NCI-H774 (cell line): ENCODE measurements at places on chromosomes 1 and 21.
A peak's percentile ranks its signal among the peaks of the same experiment; 100 is the strongest.

DNA sequence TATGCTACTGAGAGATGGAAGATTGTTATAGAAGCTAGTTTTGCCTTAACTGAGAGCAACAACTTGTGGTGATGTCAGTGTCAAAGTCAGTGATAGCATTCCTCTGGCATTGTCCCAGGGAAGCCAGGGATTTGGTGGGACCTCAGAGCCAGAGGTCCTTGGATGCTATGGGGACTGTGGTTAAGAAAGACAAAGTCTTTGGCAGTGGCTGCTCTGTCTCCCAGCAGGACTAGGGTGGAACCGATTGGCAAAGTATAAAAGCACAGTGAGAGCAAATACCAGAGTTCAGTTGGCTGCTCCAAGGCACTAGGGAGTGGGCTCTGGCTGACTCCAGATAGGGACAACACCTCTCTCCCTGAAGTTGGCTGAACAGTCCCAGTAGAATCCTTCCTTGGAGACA, 104.8 kb downstream of the GDAP2 start:
- DNase-seq = no peak

- peak; percentile 41 for DNase-seq
Observed at GRCh38 chr1:181482521-181483284, 614 bp upstream of the CACNA1E start.

GRCh38 chr1:88217386-88217785, 466.7 kb upstream of the PKN2 start:
- no peak for DNase-seq

DNA sequence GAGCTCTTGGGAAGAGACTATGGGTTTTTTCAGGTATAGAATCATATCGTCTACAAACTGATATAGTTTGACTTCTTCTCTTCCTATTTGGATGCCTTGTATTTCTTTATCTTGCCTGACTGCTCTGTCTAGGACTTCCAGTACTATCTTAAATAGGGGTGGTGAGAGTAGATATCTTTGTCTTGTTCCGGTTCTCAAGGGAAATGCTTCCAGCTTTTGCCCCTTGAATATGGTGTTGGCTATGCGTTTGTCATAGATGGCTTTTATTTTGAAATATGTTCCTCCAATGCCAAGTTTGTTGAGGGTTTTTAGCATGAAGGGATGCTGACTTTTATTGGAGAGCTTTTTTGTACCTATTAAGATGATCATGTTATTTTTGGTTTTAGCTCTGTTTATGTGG, 170.3 kb downstream of the PTGER3 start:
- DNase-seq = no peak

- DNase-seq = no peak
Observed at GRCh38 chr1:46617833-46618232, 1.2 kb upstream of the MOB3C start.

DNA sequence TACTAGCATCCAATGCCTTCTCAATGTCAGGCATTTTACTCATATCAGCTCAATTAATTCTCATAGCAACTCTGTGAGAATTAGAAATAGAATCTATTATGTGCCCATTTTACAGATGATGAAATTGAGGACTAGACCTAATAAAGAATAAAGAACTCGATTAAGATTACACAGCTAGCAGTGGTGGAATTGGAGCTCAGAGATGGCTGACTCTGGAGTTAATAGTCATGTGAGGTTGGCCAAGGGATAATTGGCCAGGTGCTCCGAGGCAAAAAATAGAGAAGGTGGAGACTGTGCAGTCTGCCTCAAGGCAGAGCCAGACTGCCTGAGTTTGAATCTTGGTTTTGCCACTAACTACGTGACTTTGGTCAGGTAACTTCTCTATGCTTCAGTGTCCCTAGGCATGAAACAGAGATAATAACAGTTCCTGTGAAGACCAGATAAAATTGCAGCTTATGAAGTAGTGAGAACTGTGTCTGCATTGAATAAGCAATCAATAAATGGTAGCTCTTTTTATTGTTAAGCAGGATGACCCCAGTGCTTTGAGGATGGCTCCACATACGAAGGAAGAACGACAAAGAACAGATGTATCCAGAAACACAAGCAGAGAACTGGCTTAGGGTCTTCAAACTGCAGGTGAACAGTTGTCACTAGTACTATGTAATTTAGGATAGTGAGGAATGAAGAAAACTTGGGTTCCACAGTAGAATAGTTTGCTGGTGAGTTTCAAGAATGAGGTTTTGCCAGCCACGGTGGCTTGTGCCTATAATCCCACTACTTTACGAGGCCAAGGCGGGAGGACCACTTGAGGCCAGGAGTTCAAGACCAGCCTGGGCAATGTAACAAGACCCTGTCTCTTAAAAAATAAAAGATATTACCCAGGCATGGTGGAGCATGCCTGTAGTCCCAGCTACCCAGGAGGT, 6.9 kb upstream of the CCSAP start:
- no peak for DNase-seq

DNA sequence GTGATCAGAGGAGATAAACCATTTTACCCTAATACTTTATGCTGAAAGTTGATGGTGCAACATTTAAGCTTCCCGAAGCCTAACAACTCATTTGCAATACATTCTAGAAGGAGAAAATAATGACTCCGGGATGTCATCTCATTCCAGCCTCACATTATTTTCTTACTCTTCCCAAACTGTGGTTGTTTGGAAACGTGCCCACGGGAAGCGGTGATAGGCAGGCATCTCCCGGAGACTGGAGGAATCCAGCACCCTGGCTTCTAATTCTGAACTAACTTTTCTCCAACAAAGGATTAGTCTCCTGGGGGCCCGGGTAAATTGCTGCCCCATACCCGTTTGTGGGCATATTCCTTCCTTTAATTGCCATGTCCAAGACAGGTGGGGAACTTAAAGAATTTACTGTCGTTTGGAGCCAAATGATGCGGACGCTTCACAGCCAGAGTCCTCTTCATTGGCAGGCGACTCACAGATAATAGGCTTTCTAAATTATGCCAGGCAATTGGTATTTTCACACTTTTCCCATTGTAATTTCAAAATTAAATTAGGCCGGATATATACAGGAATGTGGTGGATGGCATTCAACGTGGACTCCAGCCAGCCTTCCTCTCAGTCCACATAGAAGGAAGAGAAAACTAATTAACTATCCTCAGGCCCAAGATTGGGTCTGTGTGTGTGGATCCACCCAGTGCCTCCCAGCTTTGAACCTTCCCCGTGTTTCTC, 278.1 kb downstream of the AJAP1 start:
- DNase-seq = no peak

DNA sequence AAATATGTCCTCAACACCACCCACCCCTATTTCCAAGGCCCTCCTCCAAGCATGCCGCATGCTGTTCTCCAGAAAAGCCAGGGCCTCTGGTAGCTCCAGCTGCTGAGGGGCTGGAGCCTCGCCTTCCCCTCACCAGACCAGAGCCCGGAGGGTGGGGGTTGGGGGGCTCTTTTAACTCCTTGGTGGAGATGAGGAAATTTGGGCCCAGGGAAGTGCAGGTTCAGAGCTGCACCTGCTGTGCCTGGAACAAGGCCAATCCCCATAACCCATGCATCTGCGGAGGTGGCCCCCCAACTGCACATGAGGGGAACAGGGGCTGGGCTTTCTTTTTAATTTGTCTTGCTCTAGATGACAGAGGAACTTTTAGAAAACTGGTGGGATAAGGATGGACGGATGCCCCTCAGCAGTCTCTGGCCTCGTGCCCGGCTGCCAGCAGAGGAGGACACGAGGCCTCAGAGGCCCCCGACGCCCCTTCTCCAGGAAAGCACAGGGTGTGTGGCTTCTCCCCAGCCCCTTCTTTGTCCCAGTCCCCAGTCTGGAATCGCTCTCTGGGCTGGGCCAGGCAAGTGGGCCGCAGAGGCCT, 550 bp upstream of the SELENON start:
- no peak for DNase-seq

GRCh38 chr1:160550572-160551034, 27.5 kb upstream of the SLAMF6 start:
- no peak for DNase-seq

DNA sequence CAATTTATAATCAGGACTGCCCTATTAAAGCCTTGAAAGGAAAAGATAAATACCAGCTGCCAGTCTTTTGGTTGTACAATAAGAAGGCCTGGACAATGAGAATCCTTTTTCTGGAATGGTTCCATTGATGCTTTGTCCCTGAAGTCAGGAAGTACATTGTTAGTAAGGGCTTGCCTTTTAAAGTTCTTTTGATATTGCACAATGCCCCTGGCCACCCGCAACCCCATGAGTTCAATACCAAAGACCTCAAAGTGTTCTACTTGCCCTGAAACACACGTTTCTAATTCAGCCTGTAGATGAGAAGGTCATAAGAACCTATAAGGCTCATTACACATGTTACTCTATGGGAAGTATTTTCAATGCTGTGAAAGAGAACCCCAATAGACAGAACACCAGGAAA, 112.1 kb downstream of the OLFM3 start:
- DNase-seq = no peak

- no peak for DNase-seq
Observed at GRCh38 chr1:206929524-206929923, 7.8 kb upstream of the FCMR start.

GRCh38 chr21:39593522-39593921, 19.2 kb upstream of the B3GALT5 start:
- DNase-seq = no peak

DNA sequence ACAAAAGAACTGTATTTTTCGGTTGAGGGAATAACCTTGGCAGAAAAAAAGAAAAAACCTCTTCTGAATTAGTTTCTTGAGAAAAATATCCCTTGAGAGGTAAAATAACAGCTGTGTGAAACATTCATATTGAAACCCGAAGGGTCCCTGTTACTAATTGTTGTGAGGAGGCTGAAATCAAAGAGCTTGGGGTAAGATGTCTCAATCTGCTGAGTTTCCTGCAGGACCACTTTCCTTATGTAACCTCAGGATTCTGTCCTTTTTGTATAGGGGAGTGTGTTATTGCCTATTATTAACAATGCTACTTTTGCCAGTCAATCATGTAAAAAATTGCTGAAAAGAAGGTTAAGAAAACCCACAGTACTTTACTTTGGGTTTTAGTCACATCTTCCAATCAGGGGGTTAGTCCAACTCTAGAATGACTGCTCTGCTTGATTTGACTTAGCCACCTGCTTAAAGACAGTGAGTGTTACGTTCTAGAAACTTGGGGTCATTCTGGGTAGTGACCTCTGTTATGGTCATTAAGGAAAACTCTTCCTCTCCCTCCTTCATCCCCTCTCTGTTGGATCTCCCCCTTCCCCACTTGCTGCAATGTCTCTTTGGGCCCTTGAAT, 138.8 kb downstream of the GIPC2 start:
- DNase-seq = no peak

GRCh38 chr1:104905322-104905721, 1155.6 kb downstream of the AMY1C start:
- DNase-seq = no peak

- DNase-seq = no peak
Observed at GRCh38 chr21:35027563-35028450, 21.3 kb downstream of the RUNX1 start.

DNA sequence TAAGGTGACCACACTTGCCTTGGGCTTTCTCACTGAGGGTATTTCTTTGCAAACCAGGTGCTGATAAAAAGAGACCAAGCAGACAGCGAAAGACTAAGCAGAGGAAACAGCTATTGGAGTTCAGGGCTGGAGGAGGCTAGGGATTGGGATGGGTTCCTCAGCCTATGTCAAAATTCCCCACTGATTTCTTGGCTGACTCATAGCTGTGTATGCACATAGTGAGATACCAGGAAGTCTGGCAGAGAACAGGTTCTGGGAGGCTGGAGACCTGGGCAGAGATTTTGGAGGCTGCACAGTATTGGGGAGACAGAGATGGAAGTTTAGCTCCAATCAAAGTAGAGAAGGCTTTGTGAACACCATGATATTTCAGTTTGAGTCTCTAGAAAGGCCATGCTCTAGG, 25.3 kb downstream of the YARS1 start:
- DNase-seq = no peak

- DNase-seq = no peak
Observed at GRCh38 chr21:8990326-8991087, 1530.9 kb upstream of the TPTE start.

- DNase-seq = no peak
Observed at GRCh38 chr1:223087291-223088255, 55.5 kb downstream of the TLR5 start.

DNA sequence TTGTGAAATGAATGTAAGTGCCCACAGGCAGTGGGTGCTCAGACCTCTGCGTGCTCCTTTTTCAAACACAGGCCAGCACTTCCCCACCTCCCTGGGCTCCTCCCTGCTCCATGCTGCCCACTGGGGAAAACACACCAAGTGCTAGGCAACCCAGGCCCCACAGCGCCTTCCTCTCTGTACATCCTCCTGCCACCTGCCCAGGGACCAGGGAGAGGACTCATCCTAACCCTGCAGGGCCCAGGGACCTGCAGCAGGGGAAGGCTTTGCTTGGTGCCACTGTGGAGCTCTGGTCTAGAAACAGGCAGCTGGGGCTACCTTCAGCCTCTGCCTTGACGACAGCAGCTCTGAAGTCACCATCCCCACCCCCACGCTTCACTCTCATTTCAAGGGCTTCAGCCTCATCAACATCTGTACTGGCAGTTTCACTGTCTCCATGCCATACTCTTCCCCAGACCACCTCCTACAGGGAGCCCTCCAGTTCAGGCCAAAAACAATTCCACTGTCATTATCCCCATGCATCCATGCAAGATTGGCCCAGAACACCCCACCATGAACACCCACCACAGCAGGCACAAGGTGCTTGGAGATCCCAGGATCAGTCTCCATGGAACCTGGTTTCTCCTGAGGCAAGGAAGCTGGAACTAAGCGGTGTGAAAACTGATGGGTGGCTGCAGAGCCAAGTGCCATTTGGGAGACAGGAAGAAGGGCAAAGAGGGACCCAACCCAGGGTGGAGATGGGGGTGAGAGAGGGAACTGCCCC, 1.1 kb downstream of the IGSF8 start:
- DNase-seq = no peak

DNA sequence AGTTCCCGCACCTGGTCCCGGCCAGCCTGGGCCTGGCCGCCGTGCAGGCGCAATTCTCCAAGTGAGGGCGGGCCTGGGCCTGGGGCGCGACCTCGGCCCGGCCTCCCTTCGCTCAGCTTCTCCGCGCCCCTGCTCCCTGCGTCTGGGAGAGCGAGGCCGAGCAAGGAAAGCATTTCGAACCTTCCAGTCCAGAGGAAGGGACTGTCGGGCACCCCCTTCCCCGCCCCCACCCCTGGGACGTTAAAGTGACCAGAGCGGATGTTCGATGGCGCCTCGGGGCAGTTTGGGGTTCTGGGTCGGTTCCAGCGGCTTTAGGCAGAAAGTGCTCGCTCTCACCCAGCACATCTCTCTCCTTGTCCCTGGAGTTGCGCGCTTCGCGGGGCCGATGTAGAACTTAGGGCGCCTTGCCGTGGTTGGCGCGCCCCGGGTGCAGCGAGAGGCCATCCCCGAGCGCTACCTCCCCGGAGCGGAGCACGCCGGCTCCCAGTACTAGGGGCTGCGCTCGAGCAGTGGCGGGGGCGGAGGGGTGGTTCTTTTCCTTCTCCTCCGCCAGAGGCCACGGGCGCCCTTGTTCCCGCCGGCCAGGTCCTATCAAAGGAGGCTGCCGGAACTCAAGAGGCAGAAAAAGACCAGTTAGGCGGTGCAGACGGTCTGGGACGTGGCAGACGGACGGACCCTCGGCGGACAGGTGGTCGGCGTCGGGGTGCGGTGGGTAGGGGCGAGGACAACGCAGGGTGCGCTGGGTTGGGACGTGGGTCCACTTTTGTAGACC, 1.2 kb downstream of the OLIG1 start:
- DNase-seq = no peak

- no peak for DNase-seq
Observed at GRCh38 chr1:154327466-154328317, 2.4 kb downstream of the ATP8B2 start.
